ENCODE measurements at places on chromosomes 7 and 10.

- DNase-seq: no peak
These were observed 27.1 kb downstream of the KLF6 start for GRCh38 chr10:3757638-3758490.

DNA sequence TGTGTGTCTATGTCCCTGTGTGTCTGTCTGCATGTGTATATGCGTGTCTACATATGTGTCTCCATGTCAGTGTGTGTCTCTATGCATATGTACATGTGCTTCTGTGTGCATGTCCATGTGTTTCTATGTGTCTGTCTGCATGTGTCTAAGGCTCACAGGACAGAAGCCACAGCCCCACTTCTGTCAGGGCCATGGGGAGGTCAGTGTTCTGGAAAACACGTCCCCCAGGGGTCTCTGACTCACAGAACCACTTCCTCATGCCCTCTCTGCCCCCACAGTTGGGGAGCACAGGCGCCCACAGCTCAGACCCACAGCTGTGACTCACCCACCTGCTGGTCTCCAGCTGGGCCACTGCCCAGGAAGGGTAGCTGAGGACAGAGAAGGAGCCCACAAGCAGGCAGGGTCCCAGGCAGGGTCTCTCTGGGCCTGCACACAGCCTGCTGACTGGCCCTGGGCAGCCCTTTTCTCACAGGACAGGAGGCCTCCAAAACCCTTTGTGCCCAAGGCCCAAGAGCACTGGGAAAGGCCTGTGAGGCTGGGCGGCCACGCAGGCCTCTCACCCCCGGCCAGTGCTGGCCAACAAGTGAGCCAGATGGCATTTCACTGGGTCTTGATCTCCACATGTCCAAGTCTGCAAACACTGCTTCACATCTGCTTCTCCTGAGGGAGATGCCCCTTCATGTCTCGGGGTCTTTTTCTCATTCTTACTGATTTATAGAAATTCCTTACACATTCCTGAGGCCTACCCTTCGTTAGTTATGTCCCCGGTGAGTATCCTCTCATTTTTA is 102.9 kb upstream of the FAM20C start:
- DNase-seq: no peak

- DNase-seq: no peak
These were observed 324.1 kb upstream of the LRRN3 start for GRCh38 chr7:110766864-110767263.

- DNase-seq: no peak
These were observed 10.0 kb downstream of the ZNF800 start for GRCh38 chr7:127382301-127383085.

DNA sequence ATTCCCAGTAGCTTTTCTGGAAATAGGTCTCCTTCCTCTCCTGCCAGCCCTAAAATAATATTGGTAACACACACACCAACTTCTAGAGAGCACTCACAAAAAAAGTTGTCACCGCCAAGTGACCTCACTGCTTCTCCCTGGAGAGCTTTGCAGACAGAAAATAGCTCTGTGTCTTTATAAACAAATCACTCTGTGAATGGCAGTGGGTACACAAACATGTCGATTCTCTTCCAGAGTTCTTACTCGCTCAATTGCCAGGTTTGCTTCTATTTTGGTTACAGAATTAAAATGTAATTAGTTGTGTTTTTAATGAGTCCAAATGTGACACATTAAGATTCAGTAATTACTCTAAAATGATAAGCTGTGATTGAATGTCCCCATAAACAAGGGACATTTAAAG is 649.2 kb upstream of the C7orf33 start:
- DNase-seq: no peak

DNA sequence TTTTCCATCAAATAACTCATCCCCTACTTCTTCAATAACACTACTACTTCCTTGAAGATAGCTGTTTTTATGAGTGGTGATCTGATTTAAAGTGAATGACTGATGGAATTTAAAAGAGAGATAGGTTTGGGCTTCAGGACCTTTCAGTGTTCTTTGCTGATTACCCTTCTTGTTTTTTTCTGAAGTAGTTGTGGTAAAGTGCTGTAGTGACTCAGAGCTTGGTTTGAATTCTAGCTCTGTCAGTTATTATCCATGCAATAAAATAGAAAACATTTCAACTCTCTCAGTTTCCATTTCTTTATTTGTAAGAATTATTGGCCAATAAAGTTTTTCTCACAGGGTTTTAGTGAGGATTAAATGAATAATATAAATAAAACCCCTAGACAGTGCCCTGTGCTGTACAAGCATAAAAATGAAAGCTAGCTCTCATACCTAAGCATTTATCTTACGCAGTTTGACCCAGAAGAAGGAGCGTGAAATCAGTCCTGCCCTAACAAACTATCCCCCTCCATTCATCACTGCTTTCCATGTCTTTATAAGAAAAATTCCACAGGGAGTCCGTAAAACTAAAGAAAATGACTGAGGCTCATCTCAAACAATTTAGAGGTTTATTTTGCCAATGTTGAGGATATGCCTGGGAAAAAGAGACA is 25.1 kb upstream of the AKAP9 start:
- DNase-seq: no peak

- DNase-seq: no peak
These were observed 78.2 kb downstream of the GALNT11 start for GRCh38 chr7:152103691-152104090.

DNA sequence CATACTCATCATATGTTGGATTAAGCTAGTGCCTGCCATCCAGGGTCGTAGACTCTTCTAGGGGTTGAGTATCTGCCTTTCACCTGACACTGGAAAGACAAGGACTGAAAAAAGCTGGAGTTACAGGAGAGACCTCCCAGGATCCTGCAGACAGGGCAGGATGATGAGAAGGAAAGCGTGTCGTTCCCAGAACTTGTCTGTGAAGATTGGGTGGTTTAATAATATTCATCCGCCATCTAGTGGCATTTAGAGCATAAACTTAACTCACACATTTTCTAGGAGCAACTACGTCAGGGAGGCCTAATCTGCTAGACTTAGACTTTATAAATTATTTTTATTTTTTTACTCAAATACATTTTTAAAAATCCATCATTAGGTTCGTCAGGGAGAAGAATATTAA is 59.6 kb downstream of the ADRB1 start:
- DNase-seq: no peak

DNA sequence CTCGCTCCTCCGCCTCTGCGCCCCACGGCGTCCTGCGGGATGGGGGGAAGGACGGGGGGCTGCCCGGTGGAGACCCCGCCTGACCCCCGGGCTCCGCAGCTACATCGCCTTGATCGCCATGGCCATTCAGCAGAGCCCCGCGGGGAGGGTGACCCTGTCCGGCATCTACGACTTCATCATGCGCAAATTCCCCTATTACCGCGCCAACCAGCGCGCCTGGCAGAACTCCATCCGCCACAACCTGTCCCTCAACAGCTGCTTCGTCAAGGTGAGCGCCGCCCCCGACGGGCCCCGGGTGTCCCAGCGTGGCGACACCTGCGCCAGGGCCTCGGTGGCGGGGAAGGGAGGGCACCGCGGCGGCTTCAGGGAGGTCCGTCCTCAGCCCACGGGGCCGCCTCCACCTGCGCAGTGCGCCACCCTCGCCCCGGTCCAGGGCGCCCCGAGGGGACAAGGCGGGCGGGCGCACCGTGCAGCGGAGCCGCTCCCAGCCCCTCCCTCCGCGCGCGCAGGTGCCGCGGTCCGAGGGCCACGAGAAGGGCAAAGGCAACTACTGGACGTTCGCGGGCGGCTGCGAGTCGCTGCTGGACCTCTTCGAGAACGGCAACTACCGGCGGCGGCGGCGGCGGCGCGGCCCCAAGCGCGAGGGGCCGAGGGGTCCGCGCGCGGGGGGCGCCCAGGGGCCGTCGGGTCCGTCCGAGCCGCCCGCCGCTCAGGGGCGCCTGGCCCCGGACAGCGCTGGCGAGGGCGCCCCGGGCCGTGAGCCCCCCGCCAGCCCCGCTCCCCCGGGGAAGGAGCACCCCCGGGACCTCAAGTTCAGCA is 793 bp downstream of the FOXL3 start:
- no peak for DNase-seq

Measured in cortex of kidney (tissue), 1 donor.